ENCODE measurements at places on chromosomes 16 and 17. TPM values are rescaled to one million over a fixed set of nuclear protein-coding genes. Genes with fewer than 3 reads are reported as not detected.
A peak's percentile ranks its signal among the peaks of the same experiment; 100 is the strongest.

ENDOV gene
- total RNA-seq: 33.2 TPM

GRCh38 chr16:67024384-67025209 lies 4.4 kb upstream of the CBFB start:
- peak; percentile 34 for DNase-seq
- H3K4me1 ChIP-seq: peaks cover 3% of the 10 kb centered on the region
- no peaks in the 10 kb centered on the region for H3K36me3 ChIP-seq
- H3K27me3 ChIP-seq: no peaks in the 10 kb centered on the region
- no peak overlapping the region for H3K27ac ChIP-seq

CSH2 gene
- total RNA-seq: not detected

GRCh38 chr17:74998783-74999182 lies 11.4 kb downstream of the CDR2L start:
- H3K36me3 ChIP-seq: peaks cover 4% of the 10 kb centered on the region
- no peaks in the 10 kb centered on the region for H3K4me1 ChIP-seq
- no peaks in the 10 kb centered on the region for H3K27me3 ChIP-seq
- H3K4me3 ChIP-seq: no peak overlapping the region
- no peak for DNase-seq

DNA sequence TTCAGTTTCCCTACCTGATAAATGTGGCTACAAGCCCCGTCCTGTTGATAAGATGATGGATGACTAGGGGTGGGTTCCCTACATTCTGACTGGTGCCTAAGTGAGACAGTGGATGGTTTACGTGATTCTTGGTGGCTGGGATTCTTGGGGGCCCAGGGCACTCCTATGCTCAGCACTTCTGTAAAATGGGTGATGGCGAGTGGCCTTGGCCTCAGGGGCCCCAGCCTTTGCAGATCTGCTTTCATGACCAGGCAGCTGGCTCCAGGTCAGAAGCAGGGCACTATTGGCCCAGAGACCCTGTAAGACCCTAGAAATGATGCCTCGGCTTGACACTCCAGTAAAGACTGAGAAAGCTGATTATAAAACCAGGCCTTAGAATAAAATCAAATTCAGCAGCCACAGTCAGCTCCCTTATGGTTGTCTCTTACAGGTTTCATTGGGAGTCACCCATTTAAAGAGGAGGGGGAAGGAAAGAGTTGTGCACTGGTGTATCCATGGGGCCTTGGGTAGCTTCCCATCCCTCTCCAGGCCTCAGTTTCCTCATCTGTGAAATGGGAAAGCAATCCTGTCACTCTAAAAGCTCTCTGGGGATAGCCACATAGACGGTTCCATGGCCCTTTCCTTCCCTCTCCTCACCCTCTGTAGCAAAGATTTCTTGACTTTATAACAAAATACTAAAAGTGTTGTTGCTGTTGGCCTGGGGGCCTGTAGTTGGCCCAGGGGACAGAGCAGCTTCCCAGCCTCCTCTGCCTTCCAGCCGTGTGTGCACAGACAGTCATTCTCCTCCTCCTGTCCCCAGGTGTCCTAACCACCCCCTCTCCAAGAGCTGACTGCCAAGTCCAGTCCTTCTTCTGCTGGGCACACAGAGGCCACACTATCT lies 1.2 kb downstream of the SNX20 start:
- no peak overlapping the region for H3K27ac ChIP-seq
- no peaks in the 10 kb centered on the region for H3K36me3 ChIP-seq
- peaks cover 3% of the 10 kb centered on the region for H3K27me3 ChIP-seq
- H3K4me3 ChIP-seq: no peak overlapping the region
- no peak for DNase-seq
- no peaks in the 10 kb centered on the region for H3K4me1 ChIP-seq

DNA sequence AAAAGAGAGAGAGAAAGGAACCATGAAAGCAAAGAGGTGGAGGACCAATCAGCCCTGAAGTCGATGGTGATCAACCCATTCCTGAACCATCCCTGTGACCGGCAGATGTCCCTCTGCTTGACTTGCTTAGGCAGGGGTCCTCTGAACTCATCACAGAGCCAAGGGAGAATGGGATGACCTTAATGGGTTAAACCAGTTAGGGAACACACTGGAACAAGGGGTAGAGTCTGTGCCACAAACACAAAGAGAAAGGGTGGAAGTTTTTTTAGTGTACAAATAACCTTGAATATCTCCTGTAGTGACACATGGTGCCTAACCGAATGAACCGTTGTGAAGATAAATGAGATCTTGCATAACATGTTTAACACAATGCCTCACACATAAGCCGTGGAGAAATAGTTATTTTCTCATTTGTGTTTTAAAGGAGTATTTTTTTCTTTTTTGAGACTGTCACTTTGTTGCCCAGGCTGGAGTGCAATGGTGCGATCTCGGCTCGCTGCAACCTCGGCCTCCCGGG lies 11.2 kb downstream of the NAA60 start:
- H3K36me3 ChIP-seq: peaks cover 2% of the 10 kb centered on the region
- peaks cover 20% of the 10 kb centered on the region for H3K4me1 ChIP-seq
- no peak for DNase-seq
- H3K27me3 ChIP-seq: no peaks in the 10 kb centered on the region

DNA sequence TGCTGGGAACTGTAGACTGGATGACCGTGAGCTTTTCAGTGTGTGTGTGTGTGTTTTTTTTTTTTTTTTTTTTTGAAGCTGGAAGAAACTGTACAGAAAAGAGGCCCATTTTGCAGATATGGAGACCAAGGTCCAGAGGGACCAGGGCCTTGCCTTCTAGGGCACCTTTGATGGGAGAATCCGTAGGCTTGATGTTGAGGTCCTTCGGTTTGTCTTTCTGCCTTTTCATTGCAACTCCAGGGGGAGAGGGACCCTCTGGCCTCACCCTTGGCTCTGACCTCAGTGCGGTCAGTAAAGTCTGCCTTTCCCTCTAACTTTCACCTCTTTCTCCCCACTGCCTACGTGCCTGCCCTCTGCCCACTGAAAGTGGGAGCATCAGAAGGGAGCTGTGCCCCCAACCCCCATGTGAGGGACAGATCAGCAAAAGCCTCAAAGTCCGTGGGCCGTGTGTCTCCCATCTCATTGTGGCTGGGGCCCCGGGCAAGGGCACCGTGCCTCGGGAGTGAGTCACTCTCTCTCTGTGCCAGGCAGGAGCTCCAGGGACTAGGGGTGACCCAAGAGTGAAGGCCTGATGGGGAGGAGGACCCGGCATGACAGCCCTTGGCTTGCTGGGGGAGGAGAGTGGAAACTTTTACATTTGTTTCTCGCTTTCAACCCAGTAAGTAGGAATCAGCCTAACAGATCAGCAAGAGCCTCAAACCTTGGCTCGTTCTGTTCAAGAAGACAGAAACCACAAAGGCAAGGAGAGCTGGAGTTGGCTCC lies 123.6 kb downstream of the CMIP start:
- H3K4me3 ChIP-seq: peak overlapping the region; percentile 23
- H3K36me3 ChIP-seq: no peaks in the 10 kb centered on the region
- no peaks in the 10 kb centered on the region for H3K27me3 ChIP-seq
- H3K4me1 ChIP-seq: peaks cover 56% of the 10 kb centered on the region

- peaks cover 12% of the 10 kb centered on the region for H3K27me3 ChIP-seq
- no peak overlapping the region for H3K27ac ChIP-seq
- H3K4me3 ChIP-seq: no peak overlapping the region
- no peak for DNase-seq
- no peaks in the 10 kb centered on the region for H3K36me3 ChIP-seq
Measured at GRCh38 chr17:30086896-30087295, 29.7 kb upstream of the NSRP1 start.

GRCh38 chr17:78358538-78359320 lies 1.1 kb downstream of the SOCS3 start:
- DNase-seq: no peak
- peak overlapping the region; percentile 89 for H3K4me3 ChIP-seq
- H3K36me3 ChIP-seq: peaks cover 32% of the 10 kb centered on the region
- H3K27ac ChIP-seq: peak overlapping the region; percentile 97
- H3K27me3 ChIP-seq: no peaks in the 10 kb centered on the region

GRCh38 chr16:21301895-21302291 lies 23.8 kb upstream of the CRYM start:
- peaks cover 19% of the 10 kb centered on the region for H3K4me1 ChIP-seq
- H3K36me3 ChIP-seq: no peaks in the 10 kb centered on the region
- H3K27ac ChIP-seq: peak overlapping the region; percentile 39
- H3K4me3 ChIP-seq: peak overlapping the region; percentile 92
- no peak for DNase-seq
- peaks cover 9% of the 10 kb centered on the region for H3K27me3 ChIP-seq

TEKT5 gene
- 0.50 TPM for total RNA-seq

DNA sequence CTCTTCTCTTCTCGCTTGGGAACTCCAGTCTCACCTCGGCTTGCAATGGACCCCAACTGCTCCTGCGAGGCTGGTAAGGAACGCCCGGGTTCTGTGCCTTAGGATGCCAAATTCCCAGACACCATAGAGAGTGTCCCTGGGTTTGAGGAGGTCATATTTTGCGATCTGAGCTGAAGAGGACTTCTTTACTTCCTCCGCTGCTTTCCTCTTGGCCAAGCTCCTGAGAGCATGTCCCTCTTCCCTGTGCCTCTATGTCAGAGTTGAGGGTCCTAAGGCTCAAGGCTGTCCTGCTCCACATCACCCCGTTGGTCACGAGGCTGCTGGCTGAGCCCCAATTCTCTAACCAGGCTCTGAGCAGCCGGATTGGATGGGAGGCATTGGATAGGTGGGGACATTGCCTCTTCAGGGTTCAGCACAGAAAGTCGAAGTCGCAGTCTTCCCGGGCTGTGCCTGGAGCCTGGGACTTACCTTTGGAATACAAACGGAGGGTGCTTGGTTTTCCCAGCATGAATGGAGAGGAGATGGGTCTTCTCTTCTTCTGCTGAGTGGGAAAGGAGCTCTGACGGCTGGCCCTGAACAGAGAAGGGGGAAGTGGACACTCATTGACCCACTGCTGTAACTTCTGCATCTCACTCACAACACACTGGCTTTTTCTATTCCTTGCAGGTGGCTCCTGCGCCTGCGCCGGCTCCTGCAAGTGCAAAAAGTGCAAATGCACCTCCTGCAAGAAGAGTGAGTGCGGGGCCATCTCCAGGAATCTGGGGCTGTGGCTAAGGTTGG lies 416 bp downstream of the MT1H start:
- DNase-seq: no peak
- peaks cover 45% of the 10 kb centered on the region for H3K27me3 ChIP-seq
- no peak overlapping the region for H3K4me3 ChIP-seq
- no peaks in the 10 kb centered on the region for H3K36me3 ChIP-seq
- no peak overlapping the region for H3K27ac ChIP-seq

- H3K4me3 ChIP-seq: no peak overlapping the region
- no peaks in the 10 kb centered on the region for H3K36me3 ChIP-seq
- H3K27ac ChIP-seq: no peak overlapping the region
- DNase-seq: no peak
Measured at GRCh38 chr17:72111336-72111923, 9.4 kb upstream of the SOX9 start.

PPL gene
- 9.7 TPM for total RNA-seq

ALOX12 gene
- total RNA-seq: not detected

GPR179 gene
- not detected for total RNA-seq

GRCh38 chr16:2250652-2251295 lies 613 bp downstream of the ECI1 start:
- no peak for DNase-seq
- peak overlapping the region; percentile 87 for H3K4me3 ChIP-seq
- peaks cover 24% of the 10 kb centered on the region for H3K36me3 ChIP-seq
- peaks cover 15% of the 10 kb centered on the region for H3K4me1 ChIP-seq
- peak overlapping the region; percentile 84 for H3K27ac ChIP-seq
- no peaks in the 10 kb centered on the region for H3K27me3 ChIP-seq

DNA sequence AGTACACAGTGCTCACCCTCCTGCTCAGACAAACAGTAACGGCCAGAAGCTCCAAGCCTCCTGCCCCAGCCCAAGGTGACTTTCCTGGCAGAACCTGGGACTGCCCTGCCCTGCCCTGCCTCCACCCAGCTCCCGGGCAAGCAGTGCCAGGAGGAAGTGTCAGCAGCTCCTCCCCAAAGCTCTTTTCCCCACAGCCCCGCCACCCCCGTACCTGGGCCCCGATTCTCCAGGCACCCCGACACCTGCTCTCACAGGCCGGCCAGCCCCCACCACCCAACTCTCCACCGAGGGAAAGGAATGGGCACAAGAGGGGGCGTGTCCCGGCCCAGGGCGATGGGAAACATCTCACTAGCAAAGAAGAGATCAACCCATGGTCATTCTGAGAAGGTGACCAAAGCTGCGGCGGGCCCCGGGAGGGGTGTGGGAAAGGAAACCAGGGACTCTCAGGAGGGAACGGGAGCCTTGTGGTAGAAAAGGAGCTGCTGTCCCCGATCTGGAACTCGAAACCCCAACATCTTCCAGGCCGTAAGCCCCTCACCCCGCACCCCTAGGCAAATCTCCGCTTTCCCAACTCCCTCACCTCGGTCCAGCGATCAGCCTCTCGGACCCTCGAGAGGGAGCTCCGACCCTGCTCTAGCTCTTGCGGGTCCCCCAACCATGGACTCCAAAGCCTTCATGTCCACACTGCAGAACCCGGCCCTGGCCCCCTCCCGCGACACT lies 1.2 kb downstream of the BCAR1 start:
- H3K36me3 ChIP-seq: no peaks in the 10 kb centered on the region
- H3K27me3 ChIP-seq: no peaks in the 10 kb centered on the region
- peak overlapping the region; percentile 87 for H3K27ac ChIP-seq
- H3K4me1 ChIP-seq: peaks cover 87% of the 10 kb centered on the region

DNA sequence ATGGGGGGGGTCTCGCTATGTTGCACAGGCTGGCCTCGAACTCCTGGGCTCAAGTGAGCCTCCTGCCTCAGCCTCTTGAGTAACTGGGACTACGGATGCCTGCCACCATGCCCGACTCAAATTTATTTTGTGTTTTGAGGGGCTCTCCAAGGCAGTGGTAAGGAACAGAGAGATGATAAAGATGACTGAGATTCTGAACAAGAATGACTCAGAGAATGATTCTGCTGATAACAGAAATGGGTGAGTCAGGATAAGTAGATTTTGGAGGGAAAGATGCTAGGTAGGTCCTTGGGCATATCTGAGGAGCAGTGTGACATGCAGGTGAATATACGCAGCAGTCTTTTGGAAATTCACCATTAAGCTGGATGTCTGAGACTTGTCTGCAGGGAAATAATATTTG lies 2.6 kb downstream of the TMEM220 start:
- H3K27me3 ChIP-seq: no peaks in the 10 kb centered on the region
- no peak overlapping the region for H3K4me3 ChIP-seq
- no peak for DNase-seq
- H3K36me3 ChIP-seq: peaks cover 5% of the 10 kb centered on the region

DNA sequence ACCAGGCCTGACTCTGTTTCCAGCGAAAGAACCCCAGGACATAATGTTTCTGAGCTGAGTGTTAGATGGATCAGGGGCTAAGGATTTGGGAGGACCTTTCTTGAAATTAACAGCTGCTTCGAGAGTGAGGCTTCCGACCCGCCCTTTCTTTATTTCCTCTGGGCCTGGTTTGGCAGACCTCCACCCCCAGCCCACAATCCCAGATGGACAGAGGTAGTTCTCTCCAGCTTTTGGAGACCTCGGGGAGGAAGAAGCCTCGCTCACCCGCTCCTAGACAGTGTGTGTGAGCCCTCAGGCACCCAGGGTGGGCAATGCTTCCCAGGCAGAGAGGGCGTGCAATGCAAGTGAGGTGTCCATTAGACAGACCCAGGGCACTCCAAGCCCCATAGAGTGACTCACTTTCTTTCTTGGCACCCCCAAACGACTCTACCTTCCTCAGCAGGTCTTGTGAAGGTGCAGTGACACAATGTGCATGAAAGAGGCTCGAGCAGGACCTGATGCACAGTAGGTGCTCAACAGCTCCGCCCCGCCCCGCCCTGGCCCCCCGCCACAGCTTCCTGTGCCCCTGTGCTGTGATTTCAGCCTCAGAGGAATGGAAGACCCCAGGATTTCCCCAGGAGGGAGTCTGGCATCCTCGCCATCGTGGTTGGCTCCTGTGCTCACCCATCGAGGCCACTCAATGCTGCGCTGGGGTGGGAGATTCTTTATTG lies 50.7 kb upstream of the TOB1 start:
- no peak overlapping the region for H3K27ac ChIP-seq
- DNase-seq: no peak
- peaks cover 16% of the 10 kb centered on the region for H3K4me1 ChIP-seq
- no peaks in the 10 kb centered on the region for H3K27me3 ChIP-seq
- H3K36me3 ChIP-seq: no peaks in the 10 kb centered on the region
